ENCODE measurements at places on chromosomes 5 and 9. TPM values are rescaled to one million over a fixed set of nuclear protein-coding genes. Genes with fewer than 3 reads are reported as not detected.

DNA sequence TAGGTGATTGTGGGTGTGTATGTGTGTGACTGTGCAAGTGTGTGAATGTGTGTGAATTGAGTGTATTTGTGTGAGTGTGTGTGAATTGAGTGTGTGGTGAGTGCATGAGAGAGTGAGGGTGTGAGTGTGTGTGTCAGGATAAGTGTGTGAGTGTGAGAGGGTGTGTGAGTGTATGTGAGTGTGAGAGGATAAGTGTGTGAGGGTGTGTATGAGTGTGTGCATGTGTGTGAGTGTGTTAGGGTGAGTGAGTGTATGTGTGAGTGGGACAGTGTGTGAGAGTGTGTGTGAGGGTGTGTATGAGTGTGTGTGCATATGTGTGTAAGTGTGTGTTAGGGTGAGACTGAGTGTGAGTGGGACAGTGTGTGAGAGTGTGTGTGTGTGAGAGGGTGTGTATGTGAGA lies 21.7 kb downstream of the GPRIN1 start:
- DNase-seq = no peak

DNA sequence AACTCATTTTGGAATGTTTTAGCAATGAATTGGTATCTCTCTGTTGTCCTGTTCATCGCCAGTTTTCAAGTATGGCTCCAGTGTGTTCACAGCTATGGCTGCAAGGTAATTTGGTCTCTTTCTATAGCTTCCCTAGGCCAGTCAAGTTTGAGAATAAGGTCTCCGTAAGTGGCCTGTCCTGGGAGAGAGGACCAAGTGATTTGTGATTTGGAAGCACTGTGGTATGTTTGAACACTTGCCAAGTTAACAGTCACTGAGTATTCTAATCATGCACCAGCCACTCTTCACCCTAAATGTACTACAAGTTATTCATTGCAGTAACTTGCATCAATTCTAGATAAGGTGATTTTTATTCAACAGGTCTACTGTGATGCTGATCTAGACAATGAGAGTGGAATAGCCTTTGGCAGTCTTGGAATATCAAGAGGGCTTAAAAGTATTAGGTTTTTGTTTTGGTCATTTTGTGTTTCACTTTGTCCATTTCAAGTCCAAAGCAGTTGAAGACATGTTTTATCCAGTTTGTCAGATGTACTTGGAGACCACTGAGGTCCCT lies 41.1 kb downstream of the G3BP1 start:
- no peak for DNase-seq

GRCh38 chr5:110735556-110735955 lies 3.3 kb upstream of the SLC25A46 start:
- no peak for DNase-seq

DNA sequence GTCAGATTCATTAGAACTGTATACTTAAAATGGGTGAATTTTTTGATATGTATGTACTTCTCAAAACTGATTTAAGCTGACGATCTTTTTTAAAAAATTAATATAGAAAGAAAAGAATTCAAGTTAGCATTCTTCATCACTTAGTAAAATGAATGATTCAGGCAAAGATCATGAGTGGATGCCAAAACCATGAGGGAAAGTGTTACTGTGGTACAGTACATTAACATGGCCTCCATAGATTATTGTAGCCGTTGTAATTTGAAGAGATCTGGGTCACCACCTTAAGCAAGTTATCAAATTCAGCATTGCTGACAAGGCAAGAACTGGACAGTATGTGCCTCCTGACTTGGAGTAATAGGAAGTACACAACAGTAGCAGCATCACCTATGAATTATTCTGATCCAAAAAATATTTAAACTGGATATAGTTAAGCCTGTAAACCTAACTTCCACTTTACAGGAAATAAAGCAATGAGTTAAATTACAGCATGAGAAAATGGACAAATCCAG lies 29.7 kb downstream of the C9orf85 start:
- no peak for DNase-seq

DNA sequence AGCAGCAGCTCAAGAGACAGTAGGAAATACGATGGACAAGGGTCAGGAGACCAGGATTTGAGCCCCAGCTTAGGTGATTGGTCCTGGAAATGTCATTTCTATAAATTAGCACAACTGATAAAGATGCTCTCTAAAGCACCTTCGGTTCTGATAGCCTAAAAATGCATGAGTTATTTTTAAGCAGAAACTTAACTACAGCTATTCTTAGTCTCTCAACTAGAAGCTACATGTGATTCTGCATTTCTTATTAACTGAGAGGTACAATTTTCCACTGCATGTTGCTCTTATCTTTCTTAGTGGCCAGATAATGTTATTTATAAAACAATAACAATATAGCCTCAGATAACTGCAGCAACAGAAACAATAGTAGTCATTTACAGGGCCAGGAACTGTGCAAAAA lies 136.4 kb downstream of the GRIA1 start:
- DNase-seq = no peak

- DNase-seq = no peak
Measured at GRCh38 chr5:143576711-143577484, 173.4 kb upstream of the NR3C1 start.

Gene TXNDC8
- not detected for total RNA-seq

- DNase-seq = no peak
Measured at GRCh38 chr9:13023498-13023897, 248.7 kb downstream of the LURAP1L start.

DNA sequence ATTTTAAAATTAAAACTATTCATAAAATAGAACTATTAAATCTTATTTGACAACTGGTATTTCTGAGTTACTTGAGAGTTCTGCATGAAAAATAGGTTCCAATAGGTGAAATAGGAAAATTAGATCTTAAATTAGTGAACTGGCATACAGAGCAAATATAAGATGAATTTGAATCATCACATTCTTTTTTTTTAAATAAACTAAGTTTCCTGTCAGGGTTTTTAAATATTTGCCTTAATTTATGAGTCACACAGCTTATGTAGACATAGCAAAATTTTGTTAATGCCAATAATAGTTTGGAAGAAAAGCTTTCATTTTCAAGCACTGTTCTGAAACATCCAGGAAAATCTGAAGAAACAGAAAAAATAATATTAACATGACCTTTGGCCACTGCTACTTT lies 311.7 kb upstream of the HAPLN1 start:
- no peak for DNase-seq

- no peak for DNase-seq
Measured at GRCh38 chr5:78377718-78378105, 17.3 kb downstream of the SCAMP1 start.

- DNase-seq = no peak
Measured at GRCh38 chr5:80193401-80193800, 62.4 kb downstream of the SERINC5 start.

Gene FOXD4L5
- not detected for total RNA-seq

GRCh38 chr9:27627188-27627564 lies 53.9 kb upstream of the C9orf72 start:
- DNase-seq = no peak

Gene PFDN1
- total RNA-seq = 89.7 TPM
